Thymus (tissue), 14 donors: ENCODE measurements at places on chromosomes 12 and 14.
A peak's percentile ranks its signal among the peaks of the same experiment; 100 is the strongest.

DNA sequence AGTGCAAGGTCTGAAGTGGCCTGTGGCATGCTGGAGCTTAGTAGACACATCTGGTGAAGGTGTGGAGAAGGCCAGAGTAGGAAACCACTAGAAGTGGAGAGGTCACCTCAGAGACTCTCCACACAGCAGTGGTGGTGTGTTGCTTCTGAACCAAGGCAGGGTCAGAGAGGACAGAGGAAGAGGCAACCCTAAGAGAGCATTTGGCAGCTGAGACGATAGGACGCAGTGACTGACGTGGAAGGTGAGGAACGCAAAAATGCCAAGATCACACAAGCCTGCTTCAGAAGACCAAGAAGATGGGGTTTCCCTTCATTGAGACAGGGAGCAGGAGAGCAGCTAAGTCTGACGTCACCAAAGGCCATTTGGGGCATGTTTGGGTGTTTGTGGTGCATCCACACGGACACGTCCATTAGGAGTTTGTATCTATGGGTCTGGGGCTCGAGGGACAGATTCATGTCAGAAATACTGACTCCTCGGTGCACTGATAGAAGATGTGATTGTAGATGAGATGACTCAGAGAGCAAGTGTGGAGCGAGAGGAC lies 338.1 kb downstream of the CACNA1C start:
- DNase-seq: no peak
- H3K4me3 ChIP-seq: no peak overlapping the region
- no peaks in the 10 kb centered on the region for H3K4me1 ChIP-seq
- H3K27ac ChIP-seq: no peak overlapping the region
- no peaks in the 10 kb centered on the region for H3K27me3 ChIP-seq

DNA sequence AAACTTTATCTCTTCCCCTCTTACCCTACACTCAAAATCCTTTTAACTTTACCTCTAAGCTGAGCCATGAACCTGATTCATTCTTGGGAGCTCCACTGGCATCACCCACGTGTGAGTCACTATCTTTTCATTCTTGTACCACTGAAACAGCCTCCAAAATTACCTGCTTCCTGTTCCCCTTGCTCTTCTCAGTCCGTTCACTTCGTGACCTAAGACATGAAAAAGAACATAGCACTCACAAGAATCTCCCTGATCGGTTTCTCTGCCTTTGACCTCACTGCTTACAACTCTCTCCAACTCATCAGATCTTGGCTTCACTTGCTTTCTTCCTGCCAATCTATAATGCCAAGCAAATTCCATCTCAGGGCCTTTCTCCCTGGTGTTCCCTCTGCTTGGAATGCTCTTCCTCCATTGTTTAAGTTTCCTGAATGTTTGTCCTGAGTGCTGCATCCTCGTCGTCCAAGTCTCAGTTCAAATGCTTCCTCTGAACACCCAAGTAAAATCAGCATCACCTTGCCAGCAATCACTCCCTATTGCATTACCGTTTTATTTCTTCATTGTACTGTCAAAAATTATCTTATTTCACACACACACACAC lies 9.2 kb downstream of the GLIPR1 start:
- no peak overlapping the region for H3K4me3 ChIP-seq
- H3K36me3 ChIP-seq: no peaks in the 10 kb centered on the region
- no peak for DNase-seq
- H3K27me3 ChIP-seq: no peaks in the 10 kb centered on the region
- no peak overlapping the region for H3K27ac ChIP-seq
- no peaks in the 10 kb centered on the region for H3K4me1 ChIP-seq

GRCh38 chr12:116381744-116382685 lies 104.5 kb upstream of the MED13L start:
- peak overlapping the region; percentile 14 for H3K27ac ChIP-seq
- H3K27me3 ChIP-seq: no peaks in the 10 kb centered on the region
- no peak for DNase-seq
- H3K4me3 ChIP-seq: no peak overlapping the region

DNA sequence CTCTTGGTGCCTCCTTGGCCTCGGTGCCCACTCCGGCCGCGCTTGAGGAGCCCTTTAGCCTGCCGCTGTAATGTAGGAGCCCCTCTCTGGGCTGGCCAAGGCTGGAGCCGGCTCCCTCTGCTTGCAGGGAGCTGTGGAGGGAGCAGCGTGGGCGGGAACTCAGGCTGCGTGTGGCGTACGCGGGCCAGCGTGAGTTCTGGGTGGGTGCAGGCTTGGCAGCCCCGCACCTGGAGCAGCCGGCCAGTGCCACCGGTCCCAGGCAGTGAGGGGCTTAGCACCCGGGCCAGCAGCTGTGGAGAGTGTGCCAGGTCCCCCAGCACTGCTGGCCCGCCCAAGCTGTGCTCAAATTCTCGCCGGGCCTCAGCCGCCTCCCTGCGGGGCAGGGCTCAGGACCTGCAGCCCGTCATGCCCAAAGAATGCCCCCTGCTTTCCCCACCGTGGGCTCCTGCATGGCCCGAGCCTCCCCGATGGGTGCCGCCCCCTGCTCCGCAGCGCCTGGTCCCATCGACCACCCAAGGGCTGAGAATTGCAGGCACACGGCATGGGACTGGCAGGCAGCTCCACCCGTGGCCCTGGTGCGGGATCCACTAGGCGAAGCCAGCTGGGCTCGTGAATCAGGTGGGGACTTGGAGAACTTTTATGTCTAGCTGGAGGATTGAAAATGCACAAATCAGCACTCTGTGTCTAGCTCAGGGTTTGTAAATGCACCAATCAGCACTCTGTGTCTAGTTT lies 129.2 kb downstream of the PAWR start:
- no peak overlapping the region for H3K4me3 ChIP-seq
- no peaks in the 10 kb centered on the region for H3K27me3 ChIP-seq
- H3K4me1 ChIP-seq: no peaks in the 10 kb centered on the region
- no peaks in the 10 kb centered on the region for H3K36me3 ChIP-seq
- no peak overlapping the region for H3K27ac ChIP-seq

- peaks cover 11% of the 10 kb centered on the region for H3K4me1 ChIP-seq
- H3K27ac ChIP-seq: no peak overlapping the region
- no peak overlapping the region for H3K4me3 ChIP-seq
- no peak for DNase-seq
Measured at GRCh38 chr12:104591257-104591885, 134.6 kb downstream of the CHST11 start.

- H3K27ac ChIP-seq: no peak overlapping the region
- H3K36me3 ChIP-seq: no peaks in the 10 kb centered on the region
- H3K27me3 ChIP-seq: no peaks in the 10 kb centered on the region
- no peak overlapping the region for H3K4me3 ChIP-seq
Measured at GRCh38 chr12:127178463-127178862, 1088.5 kb upstream of the TMEM132C start.

DNA sequence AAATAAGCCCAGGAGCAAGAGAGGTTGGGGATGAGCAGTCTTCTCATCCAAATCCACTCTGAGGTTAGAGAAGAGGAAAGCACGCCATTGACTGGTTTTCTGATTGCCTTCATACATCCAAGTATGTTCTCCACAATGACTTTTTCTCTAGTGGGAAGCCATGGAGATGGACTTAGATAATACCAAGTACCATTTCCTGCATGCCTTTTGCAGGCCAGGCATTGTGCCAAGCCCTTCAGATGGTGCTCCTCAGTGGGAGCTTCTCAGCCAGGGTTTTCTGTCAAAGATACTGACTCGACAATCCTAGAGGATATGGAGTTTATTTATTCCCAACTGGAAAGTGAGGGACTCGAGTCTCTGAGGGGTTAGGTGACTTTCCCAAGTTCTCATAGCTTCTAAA lies 218.0 kb downstream of the ZFP36L1 start:
- no peaks in the 10 kb centered on the region for H3K36me3 ChIP-seq
- no peak for DNase-seq
- H3K4me3 ChIP-seq: no peak overlapping the region
- no peaks in the 10 kb centered on the region for H3K27me3 ChIP-seq

DNA sequence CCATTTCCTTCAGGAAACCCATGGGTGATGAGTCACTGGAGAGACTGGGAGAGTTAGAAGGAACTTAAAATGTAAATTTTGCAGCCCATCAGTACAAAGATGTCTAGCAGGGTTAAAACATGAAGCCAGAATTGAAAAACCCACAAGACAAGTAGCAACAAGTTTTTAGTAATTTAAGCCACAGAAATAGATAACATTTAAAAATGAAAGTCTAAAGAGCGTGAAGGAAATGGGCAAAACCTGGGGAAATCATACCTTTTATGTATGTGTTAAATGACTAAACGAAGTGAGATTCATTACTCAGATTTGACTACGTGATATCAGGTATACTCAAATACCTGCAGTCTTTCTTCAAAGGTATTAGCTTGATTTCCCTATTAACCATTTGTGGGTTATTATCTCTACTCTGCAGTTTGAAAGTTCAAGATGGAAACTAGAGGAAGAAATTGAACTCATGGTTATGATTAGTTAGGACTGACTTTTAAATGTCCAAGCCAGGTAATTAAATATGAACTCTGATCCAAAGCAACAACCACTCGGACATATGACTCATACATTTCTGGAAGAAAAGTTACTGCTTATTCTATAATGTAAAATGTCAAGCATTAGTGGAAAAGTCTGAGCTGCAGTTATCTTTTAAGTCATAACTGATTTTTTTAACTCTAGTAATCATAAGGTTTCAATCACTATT lies 84.1 kb downstream of the ITPR2 start:
- DNase-seq: no peak
- peak overlapping the region; percentile 94 for H3K27ac ChIP-seq
- no peaks in the 10 kb centered on the region for H3K27me3 ChIP-seq
- peaks cover 17% of the 10 kb centered on the region for H3K4me1 ChIP-seq
- H3K36me3 ChIP-seq: no peaks in the 10 kb centered on the region

- H3K27me3 ChIP-seq: no peaks in the 10 kb centered on the region
- H3K27ac ChIP-seq: no peak overlapping the region
- H3K36me3 ChIP-seq: no peaks in the 10 kb centered on the region
- H3K4me1 ChIP-seq: no peaks in the 10 kb centered on the region
Measured at GRCh38 chr14:101066826-101067510, 163.4 kb upstream of the RTL1 start.

- peak overlapping the region; percentile 98 for H3K27ac ChIP-seq
- peaks cover 47% of the 10 kb centered on the region for H3K4me1 ChIP-seq
- no peaks in the 10 kb centered on the region for H3K27me3 ChIP-seq
Measured at GRCh38 chr12:56723889-56724700, 1.0 kb downstream of the NACA start.

- no peak overlapping the region for H3K4me3 ChIP-seq
- H3K27ac ChIP-seq: no peak overlapping the region
- DNase-seq: no peak
- no peaks in the 10 kb centered on the region for H3K4me1 ChIP-seq
- no peaks in the 10 kb centered on the region for H3K36me3 ChIP-seq
Measured at GRCh38 chr14:80310938-80311750, 99.8 kb upstream of the DIO2 start.

DNA sequence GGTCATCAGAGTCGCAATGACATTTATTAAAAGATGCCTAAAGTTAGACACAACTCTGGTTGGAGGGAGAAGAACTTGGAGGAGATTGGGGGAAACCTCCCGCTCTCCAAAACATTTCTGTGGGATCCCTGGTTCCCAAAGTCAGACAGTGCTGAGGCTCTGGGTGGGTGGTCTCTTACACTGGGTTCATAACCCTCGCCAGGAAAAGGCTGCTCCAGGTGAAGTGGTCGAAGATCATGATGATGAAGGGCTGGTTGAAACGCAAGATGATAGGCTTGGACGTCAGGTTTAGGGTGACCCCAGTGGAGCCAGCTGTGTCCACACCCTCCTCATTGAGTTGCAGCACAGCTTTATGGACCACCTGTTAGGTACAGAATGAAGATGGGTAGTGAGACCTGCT lies 11.2 kb upstream of the SERPINA10 start:
- DNase-seq: no peak
- no peaks in the 10 kb centered on the region for H3K27me3 ChIP-seq
- no peak overlapping the region for H3K4me3 ChIP-seq
- no peaks in the 10 kb centered on the region for H3K36me3 ChIP-seq

GRCh38 chr12:75913502-75914351 lies 117.8 kb downstream of the PHLDA1 start:
- H3K4me3 ChIP-seq: no peak overlapping the region
- H3K4me1 ChIP-seq: no peaks in the 10 kb centered on the region
- no peak overlapping the region for H3K27ac ChIP-seq
- no peak for DNase-seq
- H3K36me3 ChIP-seq: no peaks in the 10 kb centered on the region
- no peaks in the 10 kb centered on the region for H3K27me3 ChIP-seq

- H3K27me3 ChIP-seq: no peaks in the 10 kb centered on the region
- no peaks in the 10 kb centered on the region for H3K36me3 ChIP-seq
- no peak overlapping the region for H3K27ac ChIP-seq
- DNase-seq: no peak
- H3K4me3 ChIP-seq: no peak overlapping the region
Measured at GRCh38 chr14:68444449-68445168, 348.3 kb downstream of the ZFP36L1 start.

DNA sequence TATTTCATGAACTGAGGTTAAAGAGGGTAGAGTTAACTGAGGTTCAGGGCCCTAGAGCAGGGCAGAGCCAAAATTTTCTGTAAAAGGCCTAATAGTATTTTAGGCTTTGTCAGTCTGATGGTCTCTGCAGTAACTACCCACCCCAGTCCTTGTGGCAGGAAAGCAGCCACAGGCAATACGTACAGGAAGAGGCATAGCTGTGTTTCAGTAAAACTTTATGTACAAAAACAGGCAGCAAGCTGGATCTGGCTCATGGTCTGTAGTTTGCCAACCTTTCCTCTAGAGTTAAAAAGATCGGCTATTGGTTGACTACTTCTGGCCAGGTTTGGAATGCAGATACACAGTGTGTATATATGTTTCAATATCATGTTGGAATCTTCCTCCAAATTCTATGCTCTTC lies 17.2 kb downstream of the TM7SF3 start:
- H3K36me3 ChIP-seq: peaks cover 30% of the 10 kb centered on the region
- peaks cover 3% of the 10 kb centered on the region for H3K4me1 ChIP-seq
- no peak overlapping the region for H3K27ac ChIP-seq
- no peak for DNase-seq

DNA sequence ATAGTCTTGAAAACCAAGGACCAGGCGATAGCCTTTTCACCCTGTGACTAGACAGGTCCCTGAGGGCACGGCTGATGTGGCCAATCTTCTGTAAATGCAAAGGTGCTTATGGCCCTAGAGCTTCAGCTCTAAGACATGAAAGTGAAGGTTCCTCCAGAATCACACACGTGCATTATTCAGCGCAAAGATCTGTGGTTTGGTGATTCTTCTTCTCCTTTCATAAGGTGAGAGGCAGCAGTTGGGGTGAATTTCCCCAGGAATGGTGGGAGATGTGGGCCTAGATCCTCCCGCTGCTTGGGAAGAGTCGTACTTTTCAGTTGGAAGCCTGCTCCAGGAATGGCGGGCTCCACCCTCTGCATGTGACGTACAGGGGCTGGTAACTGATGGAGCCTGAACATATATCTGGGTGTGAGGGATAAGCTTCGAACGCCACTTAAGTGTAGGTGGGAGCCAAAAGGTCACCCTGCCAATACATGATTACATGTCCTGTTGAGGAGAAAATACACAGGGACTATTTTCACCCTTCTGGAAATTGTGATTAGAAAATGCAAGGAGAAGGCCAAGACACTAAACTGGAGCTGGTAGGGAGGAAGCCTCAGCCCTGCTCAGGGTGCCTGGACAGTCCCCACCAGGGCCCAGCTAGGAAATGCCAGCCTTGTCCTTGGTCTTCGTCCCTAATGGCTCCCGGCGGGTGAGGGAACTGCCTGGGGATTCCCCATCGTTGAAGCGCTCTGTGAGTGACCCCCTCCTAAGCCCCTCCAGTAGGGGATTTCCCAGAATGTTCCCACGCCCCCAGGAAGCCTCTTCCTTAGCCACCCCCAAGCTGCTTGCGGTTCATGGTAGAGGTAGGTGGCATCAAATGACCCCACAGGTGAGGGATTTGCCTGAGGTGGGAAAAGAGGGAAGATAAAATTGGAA lies 17.6 kb downstream of the BATF start:
- no peaks in the 10 kb centered on the region for H3K27me3 ChIP-seq
- H3K4me1 ChIP-seq: peaks cover 28% of the 10 kb centered on the region
- no peaks in the 10 kb centered on the region for H3K36me3 ChIP-seq
- no peak overlapping the region for H3K27ac ChIP-seq

GRCh38 chr14:104955396-104955770 lies 22.8 kb downstream of the AHNAK2 start:
- no peaks in the 10 kb centered on the region for H3K27me3 ChIP-seq
- no peaks in the 10 kb centered on the region for H3K4me1 ChIP-seq
- H3K27ac ChIP-seq: no peak overlapping the region
